ENCODE measurements at places on chromosomes 6 and 20.

- DNase-seq = no peak
These were observed 127.9 kb downstream of the FARS2 start for GRCh38 chr6:5389086-5389745.

GRCh38 chr6:142463988-142464387 is 162.2 kb downstream of the ADGRG6 start:
- no peak for DNase-seq

DNA sequence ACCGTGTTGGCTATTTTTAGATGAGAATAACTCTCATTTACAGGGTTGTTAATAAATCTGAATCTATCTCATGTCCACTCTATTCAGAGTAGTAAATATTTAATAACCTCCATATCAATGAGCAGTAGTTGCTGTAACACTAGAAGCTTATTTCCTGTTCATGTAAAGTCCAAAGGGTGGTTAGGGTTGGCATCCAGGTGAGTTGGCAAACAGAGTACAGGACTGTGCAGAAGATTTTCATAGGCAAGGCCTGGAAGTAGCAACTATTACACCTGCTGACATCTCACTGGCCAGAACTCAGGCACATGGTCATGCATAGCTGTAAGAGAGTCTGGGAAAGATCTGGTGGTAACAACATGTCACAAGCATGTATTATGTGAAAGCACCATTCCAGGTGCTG is 147.5 kb downstream of the PHF3 start:
- no peak for DNase-seq

DNA sequence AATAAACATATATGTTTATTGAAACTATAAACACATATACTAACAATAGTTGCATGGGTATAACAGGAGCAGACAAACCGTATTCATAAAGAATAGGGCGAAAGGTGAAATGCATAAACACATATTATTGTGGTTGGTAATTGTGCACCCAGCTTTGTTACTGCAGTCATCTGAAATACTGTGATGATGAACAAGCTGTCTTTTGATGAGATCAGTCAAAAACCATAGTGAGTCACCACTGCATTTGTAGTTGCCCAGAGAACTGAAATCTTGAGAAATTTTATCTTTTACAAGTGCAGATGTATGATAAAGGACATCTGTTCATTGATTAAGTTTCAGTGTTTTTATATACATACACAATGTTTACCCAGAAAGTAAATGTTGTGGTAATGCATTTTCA is 133.7 kb downstream of the MYO6 start:
- DNase-seq = no peak

- DNase-seq = no peak
These were observed 55.4 kb downstream of the RAB44 start for GRCh38 chr6:36752886-36753506.

DNA sequence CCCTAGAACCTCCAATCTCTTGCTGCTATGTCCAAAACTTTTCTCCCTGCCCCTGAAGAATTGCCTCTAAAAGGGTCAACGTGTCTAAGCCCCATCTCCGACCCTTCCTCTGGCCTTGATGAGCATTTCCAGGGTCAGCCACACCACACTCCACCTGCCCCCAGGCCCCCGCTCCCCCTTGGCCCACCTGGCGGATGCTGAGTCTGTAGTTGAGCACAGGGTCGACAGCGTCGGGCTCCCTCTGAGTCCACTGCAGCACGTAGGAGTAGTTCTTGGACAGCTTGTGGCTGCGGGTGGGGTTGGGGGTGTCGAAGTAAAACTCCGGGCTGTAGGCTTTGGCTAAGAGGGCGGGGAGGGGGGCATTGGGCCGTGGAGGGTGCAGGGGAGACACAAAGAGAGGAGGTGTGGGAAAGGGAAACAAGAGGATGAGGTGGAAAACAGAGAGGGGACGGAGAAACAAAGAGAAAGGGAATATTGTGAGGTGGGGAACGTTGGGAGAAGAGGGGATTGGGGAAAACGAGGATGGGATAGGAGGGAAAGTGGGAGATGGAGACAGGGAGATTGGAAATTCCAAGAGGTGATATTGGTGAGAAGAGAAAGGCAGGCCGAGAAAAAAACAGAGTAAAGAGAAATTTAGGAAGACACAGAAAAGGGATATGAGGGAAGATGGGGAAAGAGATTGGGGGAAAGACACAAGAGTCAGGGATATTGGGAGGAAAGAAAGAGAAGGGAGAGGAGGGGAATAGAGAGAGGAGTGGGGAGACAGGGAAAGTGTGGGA is 50.5 kb downstream of the MDGA1 start:
- DNase-seq = no peak

DNA sequence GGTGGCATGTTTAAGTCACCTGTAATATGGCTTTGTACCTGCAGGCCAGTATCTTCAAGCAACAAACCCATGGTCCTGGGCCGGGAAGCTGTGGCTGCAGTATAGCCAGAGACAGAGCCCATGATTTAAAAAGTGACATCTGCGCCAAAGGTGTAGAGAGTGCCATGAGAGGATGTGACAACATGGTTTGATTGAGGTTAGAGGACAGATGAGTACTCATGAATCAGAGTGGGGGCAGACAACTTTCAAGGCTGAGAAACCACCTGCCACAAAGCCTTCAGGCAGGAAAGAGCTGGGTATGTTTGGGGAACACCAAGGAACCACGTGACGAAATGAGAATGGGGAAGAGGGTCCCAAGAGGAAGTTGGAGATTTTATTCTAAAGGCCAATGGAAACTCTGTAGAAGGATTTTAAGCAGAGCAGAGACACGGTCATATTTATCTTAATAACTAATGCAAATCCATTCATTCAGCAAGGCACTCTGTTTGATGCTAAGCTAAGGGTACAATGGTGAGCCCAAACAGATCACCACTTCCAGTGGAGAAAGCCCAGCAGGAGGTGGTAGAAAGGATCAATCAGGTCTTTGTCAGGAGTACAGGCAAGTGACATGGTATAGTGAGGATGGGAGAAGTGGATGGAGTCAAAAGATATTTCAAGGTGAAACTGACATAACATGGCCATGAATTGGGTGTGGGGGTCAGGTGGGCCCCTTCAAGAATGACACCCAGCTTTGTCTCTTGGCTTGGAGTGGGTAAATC is 3.4 kb upstream of the MICAL1 start:
- peak; percentile 80 for DNase-seq

GRCh38 chr20:38871560-38871953 is 54.7 kb upstream of the FAM83D start:
- DNase-seq = no peak

GRCh38 chr20:25508083-25508770 is 77.1 kb downstream of the NINL start:
- DNase-seq = no peak

DNA sequence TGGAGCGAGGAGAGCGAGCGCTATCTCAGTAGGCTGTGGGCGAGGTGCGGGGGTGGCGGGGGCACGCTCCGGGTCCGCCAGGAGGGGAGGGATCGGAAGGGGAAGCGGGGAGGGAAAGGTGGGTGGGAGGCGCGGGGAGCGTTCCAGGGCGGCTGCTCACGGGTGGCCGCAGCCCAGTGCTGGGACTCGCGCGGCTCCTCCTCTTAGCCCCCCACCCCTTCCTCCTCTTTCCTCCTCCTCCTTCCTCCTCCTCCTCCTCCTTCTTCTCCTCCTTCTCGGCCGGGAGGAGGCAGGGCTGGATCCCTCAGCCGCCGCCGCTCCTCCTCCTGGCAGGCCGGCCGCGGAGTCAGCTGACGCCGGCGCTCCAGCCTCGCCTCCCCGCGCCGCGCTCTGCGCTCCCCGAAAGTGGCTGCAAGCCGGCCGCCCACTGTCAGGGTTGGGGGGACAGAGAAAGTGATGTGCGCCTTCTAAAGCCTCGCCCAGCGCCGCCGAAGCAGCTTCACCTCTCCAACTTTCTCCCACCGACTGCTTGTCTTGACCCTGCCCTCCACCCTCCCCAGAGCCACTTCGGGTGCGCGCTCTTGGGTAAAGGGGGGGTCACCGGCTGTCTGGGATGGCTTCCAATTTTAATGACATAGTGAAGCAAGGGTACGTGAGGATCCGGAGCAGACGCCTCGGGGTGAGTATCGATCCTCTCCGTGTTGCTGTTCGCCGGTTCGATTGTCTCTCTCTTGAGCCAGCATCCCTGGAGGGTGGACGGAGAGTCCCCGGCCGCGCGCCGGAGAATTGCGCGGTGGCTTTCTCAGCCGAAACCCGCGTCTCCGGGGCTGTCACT is at the start of gene DOK5:
Gene DOK5, plus strand, starts transcription at position 260 of the 835 bp plus-strand sequence. Its CDS starts 354 bp downstream, at position 614.
- no peak for DNase-seq

Measured in T-helper 2 cell (primary cell).